AG20443 (cell line): ENCODE measurements at places on chromosomes 13 and 19.

DNA sequence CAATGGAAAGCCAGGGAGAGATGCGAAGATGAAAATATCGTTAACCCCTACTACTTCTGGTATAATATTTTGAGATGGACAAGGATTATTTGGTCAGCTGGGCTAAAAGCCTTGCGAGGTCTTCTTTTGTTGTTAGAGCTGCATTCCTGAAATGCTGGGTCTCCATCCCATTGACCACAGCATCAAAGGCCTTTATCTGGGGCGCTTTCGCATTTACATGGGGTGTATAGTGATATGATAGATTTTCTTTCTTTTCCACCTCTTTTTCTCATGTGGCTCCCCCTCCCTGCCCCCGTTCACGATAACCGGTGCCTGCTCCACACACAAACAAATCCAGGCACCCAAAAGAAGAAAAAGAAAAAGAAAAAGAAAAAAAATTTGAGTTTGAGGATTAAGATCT is 77.5 kb downstream of the ZNF536 start:
- DNase-seq: no peak

GRCh38 chr13:106036870-106037269 is 498.6 kb downstream of the EFNB2 start:
- no peak for DNase-seq

DNA sequence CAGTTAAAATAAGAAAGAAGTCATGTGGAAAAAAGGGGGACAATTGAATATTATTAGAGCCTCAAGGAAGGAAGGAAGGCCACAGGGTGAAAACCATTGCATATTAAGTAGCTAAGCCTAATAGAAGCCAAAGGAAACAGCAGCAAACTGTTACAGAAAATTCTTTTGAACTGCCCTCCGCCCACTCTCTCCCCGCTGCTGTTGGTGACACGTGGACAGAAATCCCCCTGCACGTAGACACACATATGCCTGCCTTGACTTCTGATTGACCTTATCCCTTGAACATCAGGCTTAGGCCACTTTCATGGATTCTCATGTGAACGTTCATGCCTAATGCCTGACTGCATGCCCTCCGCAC is 229.1 kb downstream of the KCNRG start:
- DNase-seq: no peak

DNA sequence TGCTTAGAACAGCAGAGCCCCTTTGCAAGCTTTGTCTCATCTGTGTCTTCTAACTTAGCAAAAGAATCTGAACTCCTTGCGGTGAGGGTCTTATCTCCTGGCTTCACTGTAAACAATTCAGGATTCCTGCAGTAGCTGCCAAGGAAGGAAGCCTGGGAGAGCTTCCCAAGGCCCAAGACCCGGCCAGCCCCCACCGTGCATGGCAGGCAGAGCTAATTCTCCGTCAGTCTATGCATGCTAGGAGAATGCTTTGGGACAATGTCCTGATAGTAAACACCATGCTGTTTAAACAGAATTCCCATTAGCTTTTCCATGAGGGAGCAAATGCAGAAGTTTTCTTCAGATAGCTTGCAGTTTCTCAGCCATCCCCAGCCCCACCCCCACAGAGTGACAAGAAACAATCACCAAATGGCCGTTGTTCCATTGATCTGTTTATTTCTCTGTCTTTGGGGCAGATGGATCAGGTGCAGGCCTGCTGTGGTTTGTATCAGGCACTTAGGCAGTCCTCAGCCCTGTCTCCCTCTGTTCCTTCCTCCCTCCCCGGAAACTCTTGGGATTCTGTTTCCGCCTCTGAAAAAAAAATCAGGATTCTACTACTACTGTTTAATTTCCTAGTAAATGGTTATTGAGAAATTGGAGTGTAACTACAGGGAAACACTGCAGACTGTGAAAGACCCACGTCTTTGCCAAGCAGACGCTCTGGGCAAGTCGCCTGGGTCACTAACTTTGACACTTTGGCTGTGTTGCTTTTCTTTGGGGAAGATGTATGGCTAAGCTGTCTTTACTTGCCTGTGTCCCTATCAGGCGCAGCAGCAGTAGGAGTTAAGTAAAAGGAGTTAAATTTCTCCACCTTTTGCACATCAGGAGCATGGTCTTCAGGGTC is 40.7 kb upstream of the SPATA13 start:
- DNase-seq: no peak

DNA sequence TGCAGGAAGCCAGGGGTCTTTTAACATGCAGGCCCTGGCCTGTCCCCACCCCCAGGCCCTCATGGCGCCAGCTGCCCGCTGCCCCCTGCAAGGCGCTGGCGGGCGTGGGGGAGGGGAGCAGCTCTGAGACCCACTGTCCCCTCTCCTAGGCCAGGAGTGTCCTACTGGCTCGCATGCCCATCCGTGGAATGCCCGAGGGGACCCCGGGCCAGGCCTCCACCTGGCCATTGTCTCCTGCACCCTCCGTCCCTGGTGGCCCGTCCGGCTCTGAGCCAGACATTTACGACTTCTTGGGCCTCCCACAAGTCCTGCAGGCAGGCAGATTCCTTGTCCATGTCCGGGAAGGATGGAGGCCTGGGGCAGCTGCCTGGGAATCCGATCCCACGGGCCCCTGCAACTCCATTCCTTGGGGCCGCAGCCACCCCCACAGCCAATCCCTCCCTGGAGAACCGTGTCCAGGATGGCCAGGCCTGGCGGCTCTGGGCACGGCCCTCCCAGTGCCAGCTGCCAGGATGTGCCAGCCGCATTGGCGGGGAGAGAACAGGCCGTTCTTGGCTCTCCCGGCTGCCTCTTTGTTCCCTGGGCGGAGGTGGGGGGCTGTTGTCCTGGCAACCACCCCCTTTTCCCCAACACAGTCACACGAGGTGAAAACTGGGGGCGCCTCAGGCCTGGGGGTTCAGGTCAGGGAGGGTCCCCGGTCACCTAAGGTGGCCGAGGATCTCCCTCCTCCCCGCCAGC is 10.5 kb upstream of the PLIN3 start:
- no peak for DNase-seq

- no peak for DNase-seq
Measured at GRCh38 chr13:21142766-21143165, 33.6 kb downstream of the SKA3 start.

DNA sequence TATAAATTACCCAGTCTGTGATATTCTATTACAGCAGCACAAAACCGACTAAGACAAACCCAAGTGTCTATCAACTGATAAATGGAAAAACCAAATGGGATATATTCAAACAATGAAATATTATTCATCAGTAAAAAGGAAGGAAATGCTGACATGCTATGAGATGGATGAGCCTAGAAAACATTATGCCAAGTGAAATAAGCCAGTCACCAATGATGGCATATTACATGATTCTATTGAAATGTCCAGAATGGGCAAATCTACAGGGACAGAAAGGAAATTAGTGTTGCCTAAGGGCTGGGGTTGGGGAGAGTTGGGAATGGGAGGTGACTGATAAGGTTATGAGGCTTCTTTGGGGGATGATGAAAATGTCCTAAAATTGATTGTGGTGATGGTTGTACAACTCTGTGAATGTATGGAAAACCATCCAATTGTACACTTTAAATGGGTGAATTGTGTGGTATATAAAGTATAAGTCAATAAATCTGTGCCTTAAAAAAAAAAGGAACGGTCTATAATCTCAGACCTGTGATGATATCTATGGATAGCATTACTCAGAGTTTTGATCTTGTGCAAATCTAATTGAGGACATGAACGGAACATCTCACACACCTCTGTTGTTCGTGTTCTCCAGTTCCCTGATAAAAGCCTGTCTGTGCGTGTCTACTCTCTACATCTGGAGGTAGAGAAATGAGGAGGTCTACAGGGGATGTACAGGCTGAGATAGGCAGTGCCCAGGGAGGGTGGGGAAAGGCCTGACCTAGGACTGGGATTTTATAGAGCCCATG is 49.0 kb downstream of the TNFRSF19 start:
- DNase-seq: no peak

GRCh38 chr13:51925865-51926527 is 64.2 kb downstream of the CCDC70 start:
- DNase-seq: no peak

DNA sequence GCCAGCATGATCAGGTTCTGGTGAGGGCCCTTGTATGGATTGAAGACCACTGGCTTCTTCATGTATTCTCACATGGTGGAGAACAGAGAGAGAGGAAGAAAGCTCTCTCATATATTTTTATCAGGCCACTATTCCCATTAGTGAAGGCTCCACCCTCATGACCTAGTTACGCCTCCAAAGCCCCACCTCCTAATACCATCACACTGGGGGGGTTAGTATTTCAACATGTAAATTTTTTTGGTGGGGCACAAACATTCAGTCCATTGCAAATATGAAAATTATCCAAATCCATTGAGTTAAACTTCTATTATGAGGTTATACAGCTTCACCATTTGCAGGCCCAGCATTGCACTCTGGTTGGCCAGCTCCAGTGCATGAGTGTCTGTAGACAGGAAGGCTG is 33.2 kb upstream of the RBM26 start:
- no peak for DNase-seq

GRCh38 chr19:19570571-19570970 is 32.5 kb downstream of the CILP2 start:
- DNase-seq: no peak

DNA sequence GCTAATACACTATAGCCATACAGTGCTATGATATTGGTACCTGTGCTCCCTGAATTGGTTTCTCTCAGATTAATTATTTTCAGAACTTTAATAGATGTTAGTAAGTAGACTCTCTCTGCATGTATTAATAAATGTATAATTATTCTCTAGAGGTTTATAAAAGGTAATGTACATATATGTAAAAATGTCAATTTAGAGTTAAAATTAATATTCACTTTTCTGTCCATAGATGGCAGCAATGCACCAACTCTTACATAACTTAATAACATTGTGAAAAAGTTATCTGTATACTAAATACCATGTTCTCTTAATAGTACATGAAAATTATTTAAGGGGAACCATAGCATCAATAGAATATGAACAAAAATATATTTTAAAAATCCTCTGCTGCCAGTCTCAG is 515.0 kb upstream of the KLHL1 start:
- peak; percentile 5 for DNase-seq

GRCh38 chr19:10408511-10409283 is 5.4 kb upstream of the CDC37 start:
- no peak for DNase-seq

- no peak for DNase-seq
Measured at GRCh38 chr13:54901316-54901715, 1872.7 kb downstream of the OLFM4 start.

- DNase-seq: no peak
Measured at GRCh38 chr19:16429066-16429758, 42.6 kb downstream of the EPS15L1 start.

DNA sequence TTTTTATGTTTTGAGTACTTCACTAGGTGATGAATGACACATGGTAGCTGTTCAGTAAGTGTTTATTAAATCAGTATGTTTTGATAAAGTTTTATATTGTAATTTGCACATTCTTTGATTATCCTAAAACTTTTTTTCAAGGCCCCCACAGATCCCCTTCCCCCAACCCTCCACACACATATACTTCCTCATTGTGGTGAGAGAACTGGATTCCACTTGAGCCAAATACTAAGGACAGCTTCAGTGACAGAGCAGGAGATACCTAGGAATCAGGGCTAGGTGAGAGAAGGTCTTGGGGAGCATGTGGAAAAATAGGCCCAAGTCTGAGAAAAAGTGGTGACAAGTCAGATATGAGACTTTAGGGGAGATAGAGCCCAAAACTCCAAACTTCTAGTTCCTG is 174.6 kb downstream of the TDRD3 start:
- DNase-seq: no peak
